Islet precursor cell (in vitro differentiated cells): ENCODE measurements at places on chromosomes 2 and 18.

DNA sequence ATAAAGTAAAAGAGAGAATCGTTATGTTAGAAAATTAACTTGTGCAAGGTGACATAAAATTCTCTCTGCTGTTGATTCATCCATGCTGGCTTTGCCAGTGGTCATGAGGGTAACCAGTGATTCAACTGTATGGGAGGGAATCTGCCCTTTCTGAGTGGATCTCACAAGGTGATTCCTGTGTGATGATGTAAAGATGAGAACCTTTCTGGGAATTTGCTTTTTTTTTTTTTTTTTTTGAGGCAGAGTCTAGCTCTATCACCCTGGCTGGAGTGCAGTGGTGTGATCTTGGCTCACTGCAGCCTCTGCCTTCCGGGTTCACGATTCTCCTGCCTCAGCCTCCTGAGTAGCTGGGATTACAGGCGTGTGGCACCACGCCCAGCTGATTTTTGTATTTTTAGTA is 23.3 kb downstream of the RAB31 start:
- DNase-seq: peak; percentile 36

- no peak for DNase-seq
These were observed 375.5 kb downstream of the ZNF521 start for GRCh38 chr18:24976502-24976901.

DNA sequence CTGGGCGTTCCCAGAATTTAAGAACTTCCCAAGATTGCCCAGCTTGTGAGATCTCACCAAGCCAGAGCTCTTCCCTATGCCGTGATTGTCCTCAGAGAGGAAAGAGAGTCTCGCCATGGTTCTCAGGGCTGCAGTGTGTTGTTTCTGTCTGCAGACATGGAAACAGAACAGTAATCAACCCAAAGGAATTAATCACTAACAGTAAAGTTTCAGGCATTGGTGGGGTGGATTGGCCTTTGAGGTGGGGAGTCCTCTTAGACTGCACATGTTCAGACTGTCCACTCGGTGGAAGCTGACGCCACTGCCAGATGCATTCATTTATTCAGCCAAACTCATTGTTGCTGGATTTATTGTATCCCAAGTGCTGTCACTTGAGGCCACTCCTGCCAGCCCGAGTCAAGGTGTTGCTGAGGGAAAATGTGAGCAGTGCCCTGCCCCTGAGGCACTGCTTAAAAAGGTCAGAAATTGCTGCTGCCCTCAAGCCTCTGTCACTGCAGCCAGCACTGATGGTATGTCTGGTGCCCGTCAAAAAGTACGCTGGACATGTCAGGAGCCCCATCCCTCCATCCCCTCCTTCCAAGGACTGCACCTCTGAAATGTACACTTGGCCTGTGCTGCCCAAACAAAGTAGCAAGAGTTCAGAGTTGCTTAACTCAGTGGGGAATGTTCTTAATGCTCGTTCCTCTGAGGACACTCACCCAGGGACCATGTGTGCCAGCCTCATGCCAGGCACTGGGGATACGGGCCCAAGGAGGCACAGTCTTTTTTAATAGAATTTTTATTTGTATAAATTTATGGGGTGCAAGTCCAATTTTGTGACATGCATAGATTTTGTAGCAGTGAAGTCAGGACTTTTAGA is 201.0 kb downstream of the GLI2 start:
- peak; percentile 87 for DNase-seq

DNA sequence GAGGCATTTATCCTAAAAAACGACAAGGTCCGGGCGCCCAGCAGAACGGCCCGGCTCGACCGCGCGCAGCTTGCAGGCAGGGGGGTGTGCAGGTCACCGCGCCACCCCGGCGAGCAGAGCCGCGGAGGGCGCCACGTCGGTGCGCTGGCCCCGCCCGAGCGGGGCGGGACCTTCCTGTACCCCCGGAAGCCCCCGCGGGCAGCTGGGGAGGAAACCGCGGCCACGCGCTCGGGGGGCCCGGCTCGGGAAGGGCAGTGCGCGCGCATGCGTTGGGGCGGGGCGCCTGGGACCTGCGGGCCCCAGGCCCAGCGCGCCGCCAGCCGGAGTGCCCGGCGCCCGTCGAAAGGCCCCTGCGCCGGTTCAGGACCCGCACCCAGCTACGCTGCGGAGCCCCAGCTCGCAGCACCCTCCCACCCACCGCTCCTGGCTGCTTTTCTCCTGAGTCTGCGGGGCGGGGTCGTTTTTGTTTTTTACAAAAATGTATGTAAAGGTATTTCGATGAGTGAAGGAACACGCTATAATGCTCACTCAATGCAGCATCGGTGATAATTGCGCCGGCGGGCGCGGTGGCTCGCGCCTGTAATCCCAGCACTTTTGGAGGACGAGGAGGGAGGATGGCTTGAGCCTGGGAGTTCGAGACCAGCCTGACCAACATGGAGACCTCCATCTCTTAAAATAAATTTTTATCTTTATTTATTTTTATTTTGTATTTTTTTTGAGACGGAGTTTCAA is 47.7 kb upstream of the POMC start:
- DNase-seq: peak; percentile 85

- DNase-seq: no peak
These were observed 43.2 kb upstream of the CABLES1 start for GRCh38 chr18:23092121-23092520.

GRCh38 chr2:149617476-149617875 is 29.9 kb upstream of the MMADHC start:
- no peak for DNase-seq

DNA sequence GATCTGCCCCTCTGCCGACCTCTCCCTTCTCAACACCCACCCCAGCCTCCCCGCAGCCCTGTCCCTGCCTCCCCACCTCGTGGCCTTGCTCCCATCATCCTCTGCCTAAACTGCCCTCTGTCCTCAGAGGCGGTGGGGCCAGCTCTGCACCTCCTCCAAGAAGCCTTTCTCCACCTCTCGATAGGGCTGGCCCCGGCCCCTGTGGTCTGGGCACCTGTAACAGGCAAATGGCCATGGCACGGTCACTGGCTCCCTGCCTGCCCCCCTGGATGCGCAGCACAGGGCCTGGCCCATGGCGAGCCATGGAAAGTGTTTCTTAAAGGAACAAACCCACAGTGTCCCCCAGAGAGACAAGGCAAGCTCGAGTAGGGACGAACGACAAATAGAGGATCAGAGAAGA is 42.0 kb downstream of the MYO7B start:
- no peak for DNase-seq

- no peak for DNase-seq
These were observed 180.5 kb downstream of the DIS3L2 start for GRCh38 chr2:232142049-232142448.

DNA sequence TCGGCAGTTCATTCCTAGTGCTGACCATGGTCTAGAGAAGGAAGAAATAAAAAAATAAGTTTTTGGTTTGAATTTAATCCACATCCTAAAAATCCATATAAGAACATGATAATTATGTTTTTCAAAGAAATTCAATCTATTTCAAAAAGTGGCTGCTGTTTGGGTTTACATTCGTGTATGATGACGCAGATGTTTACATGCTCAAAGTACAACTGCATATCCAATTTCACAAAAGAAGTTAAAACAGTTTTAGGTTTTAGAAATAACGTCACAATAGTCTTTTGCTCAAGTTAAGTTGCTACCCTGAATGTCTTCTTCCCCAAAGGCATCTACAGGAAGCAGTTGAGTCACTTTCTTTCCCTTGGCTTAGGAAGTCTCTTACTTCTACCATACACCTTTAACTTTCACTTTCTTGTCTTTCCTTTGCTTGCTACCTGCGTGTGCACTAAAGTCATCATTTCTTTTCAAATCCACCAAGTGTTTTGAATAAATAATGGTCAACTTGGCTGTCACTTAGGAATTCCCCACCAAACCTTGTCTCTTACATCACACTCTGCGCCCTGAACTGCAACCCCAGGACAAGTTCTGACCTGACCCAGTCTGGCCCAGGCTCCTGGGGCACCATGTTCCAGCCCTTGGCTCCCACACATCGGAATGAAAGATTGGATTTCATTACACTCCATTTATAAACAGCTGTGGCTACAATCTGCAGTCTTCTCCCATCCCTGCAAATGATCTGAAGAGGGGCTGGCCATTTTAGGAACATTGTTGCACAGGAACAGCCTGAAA is 28.4 kb downstream of the FAM237A start:
- DNase-seq: no peak

- DNase-seq: no peak
These were observed 1.4 kb downstream of the NPAS2 start for GRCh38 chr2:100821255-100821910.

- peak; percentile 27 for DNase-seq
These were observed 15.8 kb upstream of the COL6A3 start for GRCh38 chr2:237429753-237430152.

DNA sequence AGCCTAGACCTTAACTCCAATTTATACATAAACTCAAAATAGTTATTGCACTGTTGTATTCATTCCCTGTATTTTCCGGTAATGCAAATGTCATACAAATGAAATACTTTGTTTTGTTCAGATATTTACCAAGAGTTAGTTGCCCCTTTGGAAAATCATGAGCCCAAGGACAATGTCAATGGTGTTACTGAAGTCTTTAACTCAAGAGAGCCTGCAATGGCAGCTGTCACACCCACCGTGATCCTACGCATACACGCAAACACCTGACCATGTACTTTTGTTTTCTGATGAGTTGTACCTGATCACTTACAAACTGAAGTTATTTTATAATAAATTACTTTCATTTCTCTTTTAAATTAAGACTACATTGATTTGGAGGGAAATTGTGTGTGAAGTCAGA is 11.7 kb upstream of the WIPF1 start:
- no peak for DNase-seq

DNA sequence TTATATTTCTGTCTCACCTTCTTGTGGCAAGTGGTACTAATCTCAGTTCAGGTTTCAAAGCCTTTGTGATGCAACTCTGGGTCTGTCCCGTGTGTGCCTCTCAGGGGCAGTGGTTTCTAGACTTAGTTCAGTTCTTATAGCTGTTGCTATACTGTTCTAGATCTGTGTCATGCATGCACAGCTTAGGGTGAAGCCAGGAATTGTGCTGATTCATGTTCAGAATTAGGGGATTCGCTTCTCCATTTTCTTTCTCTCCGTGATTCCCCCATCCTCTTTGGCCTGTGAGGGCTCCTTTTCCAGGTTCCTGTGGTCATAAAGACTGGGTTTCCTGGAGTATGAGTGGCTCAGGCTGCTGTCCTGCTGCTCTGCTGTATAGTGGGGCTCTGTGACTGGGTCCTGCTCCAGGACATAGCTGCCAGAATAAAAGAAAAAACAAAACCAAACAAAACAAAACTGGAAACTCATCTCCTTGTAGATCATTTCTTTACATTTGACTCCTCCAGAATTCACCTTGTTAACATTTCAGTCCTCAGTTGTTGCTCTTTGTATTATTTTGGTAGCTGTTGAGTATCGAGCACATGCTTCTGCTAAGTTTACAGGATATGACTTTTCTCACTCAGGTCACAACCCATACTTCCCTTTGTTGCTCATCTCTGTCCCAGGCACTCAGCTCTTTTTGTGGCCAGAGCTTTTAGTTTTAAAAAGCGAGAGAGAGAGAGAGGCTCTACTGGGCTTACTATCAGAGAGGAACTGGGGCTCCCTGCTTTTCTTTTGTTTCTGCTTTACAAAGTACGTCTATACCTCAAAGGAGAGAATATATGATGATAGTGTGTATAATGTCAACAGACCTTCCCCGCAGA is 34.2 kb downstream of the CERS6 start:
- peak; percentile 63 for DNase-seq

- no peak for DNase-seq
These were observed 147.7 kb upstream of the SP5 start for GRCh38 chr2:170567429-170567828.

- DNase-seq: no peak
These were observed 359 bp downstream of the TGFBRAP1 start for GRCh38 chr2:105329197-105329554.

DNA sequence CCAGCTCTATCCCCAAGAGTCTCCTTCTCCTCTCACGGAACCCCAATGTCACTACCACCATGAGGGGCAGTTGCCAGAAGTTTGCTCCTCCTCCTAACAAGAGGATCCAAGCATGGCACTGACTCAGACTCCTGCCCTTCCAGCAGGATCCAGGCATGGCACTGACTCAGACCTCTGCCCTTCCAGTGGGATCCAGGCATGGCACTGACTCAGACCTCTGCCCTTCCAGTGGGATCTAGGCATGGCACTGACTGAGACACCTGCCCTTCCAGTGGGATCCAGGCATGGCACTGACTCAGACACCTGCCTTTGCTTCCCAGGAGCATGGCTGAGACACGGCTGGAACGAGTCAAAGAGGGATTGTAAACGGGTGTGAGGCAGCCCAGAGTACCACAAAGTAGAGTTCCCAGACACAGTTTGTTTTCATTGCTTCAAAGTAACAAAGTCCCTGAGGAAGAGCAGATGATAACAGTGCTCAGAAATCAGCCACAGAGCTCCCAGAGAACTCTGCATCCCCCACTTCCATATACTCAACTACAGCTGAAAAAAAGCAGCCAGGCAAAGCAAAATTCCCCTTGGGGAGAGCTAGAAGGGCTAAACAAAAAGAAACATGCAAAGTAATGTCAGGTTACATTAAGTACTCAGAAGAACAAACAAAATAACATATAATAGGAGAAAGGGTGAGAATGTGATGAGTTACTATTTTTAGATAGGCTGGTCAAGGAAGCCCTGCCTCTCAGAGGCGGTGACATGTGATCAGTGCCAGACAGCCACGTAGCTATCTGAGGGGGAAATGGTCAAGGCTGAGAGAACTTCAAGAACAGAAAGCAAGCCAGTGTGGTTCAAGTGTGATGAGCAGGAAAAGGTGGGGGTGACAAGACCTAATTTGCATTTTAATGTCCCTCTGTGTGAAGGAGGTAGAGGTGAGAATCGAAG is 3.0 kb downstream of the BUB1 start:
- peak; percentile 69 for DNase-seq

GRCh38 chr2:125254010-125254409 is 1228.9 kb downstream of the CNTNAP5 start:
- DNase-seq: peak; percentile 55

DNA sequence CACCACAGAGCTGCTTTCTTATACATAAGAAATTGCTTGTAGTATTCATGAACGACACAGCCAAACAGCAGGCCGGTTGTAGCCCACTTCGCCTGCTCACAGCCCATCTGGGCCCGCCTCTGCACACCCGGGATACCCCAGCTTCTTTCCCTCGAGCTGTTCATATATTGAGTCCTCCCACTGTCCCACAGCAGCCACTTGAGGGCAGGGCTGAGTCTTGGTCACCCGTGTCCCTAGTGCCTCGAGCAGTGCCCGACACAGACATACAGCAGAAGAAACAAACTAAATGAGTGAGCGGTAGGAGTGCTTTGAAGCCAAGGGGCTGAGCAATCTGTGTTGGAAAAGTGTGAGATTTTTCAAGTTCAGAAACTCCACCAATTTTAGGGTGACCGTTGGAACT is 251.4 kb downstream of the KLHL29 start:
- DNase-seq: no peak

DNA sequence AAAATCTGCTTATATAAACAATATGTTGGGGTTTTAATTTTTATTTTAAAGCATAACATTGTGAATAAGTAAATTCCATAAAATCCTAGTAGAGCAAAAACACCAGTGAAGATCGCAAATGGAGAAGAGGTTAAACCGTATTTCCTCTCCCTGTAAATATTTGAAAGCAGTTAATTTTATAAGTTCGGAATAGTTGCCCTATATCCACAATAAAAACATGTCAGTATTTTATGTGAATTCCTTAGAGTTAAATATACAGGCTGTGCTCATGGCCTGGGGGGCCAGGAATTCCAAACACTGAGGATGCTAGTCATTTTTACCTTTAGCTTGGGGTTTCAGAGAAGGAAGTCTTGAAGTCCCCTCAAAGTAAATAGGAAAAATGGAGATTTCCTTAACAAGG is 135.0 kb downstream of the FIGN start:
- DNase-seq: no peak
